ENCODE measurements at places on chromosomes 2 and 18. TPM values are rescaled to one million over a fixed set of nuclear protein-coding genes. Genes with fewer than 3 reads are reported as not detected.

ERFE gene
- total RNA-seq = 1.0 TPM

CNDP1 gene
- total RNA-seq = not detected

ESPNL gene
- 0.27 TPM for total RNA-seq

ATG9A gene
- 54.8 TPM for total RNA-seq

All from activated CD8-positive, alpha-beta T cell treated with anti-CD3 and anti-CD28 coated beads for 36 hours (primary cell).